ENCODE measurements at places on chromosomes 6 and 20.

DNA sequence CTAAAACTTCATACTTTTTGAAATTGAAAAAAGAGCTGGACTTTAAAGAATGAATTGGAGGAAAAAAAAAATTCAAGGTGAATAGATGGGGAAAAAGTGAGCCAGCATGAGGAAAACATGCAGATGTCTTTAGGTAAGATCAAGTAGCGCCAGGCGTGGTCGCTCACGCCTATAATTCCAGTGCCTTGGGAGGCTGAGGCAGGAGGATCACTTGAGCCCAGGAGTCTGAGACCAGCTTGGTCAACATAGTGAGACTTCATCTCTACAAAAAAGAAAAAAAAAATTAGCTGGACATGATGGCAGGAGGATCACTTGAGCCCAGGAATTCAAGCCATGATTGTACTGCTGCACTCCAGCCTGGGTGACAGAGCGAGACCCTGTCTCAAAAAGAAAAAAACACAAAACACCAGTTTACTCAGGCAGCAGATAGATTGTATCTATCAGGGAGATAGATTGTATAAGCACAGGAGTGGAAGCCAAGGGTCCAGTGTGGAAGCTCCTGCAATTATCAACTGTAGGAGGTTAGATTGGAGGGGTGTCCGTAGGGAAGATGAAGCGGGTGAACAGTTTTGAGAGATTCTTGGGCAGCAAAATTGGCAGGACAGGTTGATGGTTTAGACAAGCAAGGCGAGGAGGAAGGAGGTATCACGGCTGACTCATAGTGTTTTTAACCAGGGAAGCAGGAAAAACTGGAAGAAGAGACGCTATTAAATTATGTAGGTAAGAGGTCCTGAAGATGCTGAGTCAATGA lies 97.6 kb upstream of the ZNF217 start:
- DNase-seq, result no peak

GRCh38 chr6:22113026-22113766 lies 183.6 kb downstream of the PRL start:
- no peak for DNase-seq

DNA sequence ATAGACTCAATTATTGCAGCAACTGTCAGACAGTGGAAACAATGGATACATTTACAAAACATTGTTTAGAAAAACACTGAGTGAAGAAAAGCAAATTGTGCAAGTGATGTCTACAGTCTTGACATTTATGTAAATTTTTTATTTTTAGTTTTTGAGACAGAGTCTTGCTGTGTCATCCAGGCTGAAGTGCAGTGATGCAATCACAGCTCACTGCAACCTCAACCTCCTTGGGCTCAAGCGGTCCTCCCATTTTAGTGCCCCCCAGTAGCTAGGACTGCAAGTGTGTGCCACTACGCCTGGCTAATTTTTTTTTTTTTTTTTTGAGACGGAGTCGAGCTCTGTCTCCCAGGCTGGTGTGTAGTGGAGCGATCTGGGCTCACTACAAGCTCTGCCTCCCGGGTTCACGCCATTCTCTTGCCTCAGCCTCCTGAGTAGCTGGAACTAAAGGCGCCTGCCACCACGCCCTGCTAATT lies 9.7 kb downstream of the CNBD2 start:
- no peak for DNase-seq

DNA sequence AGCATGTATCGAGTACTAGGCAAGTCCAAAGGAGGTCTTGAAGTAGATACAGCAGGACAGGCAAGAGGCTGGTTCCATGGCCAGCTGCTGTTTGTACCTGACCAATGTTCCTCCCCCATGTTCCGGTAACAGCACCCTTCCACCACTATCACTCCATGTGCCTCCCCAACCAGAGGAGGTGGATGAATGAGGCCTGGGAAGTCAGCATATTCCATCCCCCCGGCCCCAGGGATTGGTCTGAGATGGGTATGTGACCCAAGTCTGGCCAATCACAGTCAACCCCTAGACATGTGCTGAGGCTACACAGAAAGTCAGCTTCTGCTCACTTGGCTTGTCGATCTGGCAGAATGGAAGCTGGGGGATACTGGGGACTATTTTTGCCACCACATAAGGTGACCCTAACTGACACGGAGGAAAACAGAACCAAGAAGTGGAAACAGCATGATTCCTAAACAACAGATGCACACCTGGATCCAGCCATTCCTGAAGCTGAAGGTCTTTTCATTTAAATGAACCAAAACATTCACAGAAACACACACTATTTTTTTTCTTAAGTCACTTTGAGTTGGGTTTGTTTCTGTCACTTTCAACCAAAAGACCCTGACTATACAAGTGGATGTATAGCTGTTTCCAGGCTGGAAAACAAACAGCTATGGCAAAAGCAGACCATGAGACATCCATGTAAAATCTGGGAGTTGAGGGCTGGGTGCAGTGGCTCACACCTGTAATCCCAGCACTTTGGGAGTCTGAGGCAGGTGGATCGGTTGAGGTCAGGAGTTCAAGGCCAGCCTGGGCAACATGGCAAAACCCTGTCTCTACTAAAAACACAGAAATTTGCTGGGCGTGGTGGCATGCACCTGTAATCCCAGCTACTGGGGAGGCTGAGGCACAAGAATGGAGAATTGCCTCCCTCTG lies 70.4 kb upstream of the PTPN1 start:
- DNase-seq, result no peak

DNA sequence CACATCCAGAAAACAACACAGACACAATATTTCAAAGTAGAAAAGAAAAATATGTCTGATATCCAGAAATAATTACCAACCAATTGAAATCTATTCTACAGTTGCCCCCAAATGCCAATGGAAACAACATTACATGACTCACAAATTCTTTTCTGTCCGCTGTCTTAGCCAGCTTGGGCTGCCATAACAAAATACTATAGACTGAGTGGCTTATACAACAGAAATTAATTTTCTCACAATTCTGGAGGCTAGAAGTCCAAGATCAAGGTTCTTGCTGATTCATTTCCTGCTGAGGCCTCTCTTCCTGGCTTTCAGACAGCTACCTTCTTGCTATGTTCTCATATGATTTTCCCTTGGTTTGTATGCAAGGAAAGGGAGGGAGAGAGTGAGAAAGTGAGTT lies 698.1 kb downstream of the DHX35 start:
- DNase-seq, result no peak

DNA sequence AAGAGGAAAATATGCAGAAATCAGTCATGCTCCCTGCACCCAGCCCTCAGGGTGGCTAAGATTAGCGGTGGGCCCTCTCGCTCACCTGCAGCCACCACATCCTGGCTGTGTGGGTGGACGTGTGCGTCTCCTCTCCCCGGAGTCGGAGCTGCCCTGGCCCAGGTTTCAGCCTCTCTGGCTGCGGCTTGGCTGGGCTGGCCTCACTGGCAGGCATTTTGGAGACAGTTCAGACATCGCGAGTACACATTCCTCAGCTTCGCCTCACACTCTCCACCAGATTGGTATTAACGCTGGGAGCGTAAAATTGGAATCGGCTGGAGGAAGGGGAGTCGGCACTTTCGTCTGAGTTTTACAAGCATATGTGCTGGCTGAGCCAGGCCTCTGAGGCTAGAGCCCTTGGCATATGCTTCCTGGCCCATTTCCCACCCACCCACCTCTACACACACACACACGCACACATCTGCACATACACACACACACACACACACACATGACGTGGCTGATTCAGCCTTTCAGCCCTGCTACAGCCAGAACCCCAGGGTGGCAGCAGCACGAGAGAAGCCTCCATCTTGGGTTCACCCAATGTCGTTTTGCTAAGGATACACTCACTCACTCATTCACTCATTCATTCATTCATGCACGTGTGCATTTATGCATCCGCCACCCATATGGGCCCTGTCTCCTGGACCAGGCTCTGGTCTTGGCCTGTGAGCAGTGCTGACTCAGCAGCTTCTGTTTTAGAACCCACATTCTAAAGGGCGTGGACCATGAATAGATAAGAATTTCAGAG lies 42.9 kb downstream of the BCAS4 start:
- DNase-seq, result no peak

GRCh38 chr20:58014628-58015315 lies 213.7 kb downstream of the ANKRD60 start:
- no peak for DNase-seq

DNA sequence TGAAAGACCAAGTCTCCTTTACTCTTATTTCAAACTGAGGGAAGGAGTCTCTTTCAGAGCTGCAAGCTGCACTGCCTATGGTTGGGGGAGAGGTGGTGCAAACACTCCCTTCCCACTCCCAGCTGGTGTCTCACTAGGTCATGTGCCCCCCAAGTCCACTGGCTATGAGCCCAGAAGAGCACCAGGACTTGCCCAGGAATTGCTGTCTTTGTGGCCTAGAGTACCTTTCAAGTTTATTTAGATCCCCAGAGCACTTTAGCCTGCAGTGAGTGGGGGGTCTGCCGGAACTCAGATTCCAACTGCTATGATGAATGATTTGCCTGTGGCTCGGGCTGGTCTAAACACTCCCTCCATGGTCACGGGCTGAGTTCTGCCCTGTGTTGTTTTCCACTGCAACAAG lies 192.6 kb upstream of the CITED2 start:
- no peak for DNase-seq

- DNase-seq, result no peak
These were observed 361.1 kb downstream of the ZFAND3 start for GRCh38 chr6:38180586-38180985.

GRCh38 chr6:21151119-21151518 lies 442.4 kb upstream of the SOX4 start:
- DNase-seq, result no peak

Data from stimulated activated CD8-positive, alpha-beta memory T cell treated with anti-CD3 and anti-CD28 coated beads, Interleukin-15, amount 100 ng/mL, for 24 hours (primary cell).